ENCODE measurements at places on chromosomes 16 and 17.

DNA sequence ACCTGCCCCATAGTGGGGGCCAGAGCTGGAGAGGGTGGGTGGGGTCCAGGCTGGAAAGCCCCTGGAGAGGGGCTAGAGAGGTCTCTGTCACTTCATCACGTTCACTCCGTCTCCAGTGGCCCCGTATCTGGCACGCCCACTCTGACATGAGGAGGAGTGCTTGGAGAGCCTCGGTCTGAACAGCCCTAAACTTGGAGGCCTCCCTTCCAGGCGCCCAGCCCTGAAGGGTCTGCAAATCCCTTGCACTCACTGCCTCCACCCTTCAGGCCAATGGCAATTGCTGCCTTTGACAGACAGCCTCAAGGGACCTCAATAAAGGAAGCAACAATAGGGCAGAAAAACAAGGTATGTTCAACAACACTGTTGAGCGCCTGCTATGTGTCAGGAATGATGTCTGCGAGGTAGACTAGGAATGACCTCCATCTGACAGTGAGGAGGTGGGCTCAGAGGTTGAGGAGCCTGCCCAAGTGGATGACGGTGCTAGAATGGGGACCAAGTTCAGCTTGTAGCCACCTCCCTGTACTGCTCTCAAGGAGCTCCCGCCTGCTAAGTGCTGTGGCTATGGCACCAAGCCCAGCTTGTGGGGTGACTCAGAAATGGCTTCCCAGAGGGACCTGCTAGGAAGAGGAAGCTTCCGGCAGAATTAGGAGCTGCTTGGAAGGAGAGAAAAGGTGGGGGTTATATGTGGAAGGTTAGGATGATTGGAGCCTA lies 2.9 kb upstream of the EPX start:
- DNase-seq: peak; percentile 95

DNA sequence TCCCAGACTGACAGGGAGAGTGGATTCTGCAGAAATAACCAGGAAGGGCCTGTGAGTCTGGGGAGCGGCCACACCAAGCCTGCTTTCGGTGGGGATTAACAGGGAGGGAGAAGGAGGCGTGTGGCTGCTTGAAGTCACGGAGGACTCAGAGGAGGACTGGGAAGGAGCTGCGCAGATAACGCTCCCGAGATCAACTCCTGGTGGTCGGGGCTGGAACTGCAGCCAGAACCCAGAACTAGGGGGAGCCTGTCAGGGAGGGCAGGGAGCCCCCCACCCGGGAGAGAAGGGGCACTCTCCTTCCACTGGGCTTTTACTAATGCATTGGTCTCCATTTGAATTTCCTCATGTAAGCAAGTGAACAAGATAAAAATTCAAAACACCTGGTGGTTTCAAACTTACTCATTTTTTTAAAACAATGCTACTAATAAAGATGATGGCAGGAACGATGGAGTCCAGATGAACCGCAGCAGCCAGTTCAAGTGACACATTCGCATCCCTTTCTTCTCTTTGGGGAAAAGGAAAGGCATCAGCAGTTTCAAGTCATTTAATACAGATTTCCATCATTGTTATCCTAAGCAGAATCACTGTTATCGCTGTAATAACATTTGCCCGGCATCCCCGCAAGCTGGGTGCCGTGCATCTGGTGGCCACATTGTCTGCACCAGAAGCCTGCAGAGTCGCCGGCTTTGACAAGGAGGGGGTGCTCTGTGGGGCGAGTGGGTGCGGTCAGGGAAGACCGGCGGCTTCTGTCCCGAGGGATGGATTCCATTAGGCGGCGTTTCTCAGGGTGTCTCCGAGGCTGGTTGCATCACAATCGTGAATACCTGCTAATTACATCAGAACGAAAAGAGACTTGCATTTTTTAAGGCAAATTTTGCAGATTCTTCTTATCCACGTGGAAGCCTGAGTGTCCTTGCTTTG lies 183.0 kb downstream of the FOXL1 start:
- DNase-seq: peak; percentile 74

DNA sequence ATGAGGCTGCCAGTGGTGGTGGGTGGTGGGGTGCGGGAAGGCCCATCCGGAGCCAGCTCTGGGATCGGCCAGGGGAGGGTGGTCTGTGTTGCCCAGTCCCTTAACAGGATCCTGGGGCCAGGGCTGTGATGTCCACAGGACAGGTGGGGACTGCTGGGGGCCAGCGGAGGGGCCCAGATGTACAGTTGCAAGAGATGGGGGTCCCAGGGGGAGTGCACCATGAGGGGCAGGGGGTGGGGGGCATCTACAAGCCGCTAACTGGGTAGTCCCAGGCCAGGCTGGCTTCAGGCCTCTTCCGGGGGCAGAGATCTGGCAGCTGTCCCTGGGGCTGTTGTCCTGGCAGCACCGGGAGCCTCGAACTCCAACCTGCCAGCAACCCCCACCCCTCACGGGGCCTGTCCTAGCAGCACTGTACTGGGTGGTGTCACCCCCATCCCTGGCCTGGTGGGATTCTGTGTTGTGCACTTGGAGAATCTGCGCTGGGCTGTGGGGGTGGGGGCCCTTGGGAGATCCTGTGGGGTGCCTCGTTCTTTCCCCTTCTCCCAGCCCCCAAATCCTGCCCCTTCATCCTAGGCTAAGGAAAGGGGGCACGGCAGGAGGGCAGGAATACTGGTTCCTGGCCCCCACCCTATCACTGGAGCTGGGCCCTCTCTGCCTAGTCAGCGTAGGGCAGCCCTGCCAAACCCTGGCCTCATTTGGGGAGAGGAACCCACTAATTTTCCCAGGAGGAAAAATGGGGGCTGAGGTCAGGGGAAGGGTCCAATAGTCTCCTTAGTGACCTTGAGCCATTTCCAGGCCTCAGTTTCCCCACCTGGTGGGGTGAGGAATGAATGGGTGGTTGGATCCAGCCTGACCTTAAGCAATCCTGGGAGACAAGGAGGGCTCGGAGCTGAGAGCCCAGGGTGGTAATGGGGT lies 1.4 kb downstream of the MTSS2 start:
- no peak for DNase-seq

- DNase-seq: no peak
Observed at GRCh38 chr17:73290399-73291259, 21.2 kb downstream of the CDC42EP4 start.

DNA sequence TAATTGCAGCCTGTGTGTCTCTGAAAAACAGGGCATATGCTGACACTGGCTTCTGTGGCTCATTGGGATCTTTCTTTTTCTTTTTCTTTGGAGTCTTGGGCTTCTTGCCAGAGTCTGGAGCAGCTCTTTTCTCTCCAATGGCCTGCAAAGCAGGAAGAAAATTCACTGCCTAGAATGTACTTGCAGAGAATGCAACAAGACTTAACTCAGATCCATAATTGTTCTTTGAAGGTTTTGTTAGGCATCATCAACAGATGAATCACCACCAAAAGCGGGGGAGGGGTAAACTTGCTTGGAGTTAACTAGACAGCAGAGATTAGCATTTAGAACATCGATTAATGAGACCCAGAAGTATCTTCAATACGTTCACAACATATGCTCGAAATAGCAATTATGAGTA lies 100.9 kb downstream of the TOX3 start:
- no peak for DNase-seq

DNA sequence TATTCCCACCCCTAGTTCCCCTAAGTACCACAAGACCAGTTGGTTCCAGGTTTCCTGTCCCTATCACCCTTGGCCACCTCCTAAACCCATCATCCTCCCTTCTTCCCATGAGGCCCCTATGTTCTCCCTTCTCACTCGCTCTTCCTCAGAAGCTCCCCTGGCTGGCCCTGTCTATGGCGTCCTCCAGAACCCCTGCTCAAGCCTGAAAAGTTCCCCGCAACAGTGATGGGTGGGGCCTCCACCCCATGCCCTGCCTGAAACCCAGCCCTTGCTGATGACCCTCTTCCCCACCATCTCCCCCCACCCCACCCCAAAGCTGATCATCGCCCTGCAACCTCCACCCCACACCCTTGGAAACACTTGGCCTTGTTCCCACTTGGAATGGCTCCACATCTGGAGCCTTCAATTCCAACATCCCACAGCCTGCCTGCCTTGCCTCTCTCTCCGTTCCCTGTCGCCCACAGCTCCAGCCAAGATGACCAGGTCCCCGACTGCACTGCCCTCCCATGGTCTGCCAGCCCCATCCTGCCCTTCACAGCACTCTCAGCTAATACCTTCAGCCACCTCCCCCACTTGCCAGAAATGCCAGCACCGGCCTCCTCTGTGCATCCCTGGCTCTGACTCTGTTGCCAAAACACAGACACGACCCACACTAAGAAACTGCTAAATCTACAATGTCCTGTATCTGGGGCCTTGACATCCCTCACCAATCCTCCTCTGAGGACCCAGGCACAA lies 10.5 kb downstream of the OSBPL7 start:
- no peak for DNase-seq

GRCh38 chr17:2903193-2903974 lies 107.1 kb downstream of the RAP1GAP2 start:
- no peak for DNase-seq

- DNase-seq: no peak
Observed at GRCh38 chr16:78675312-78675711, 575.9 kb downstream of the WWOX start.

GRCh38 chr16:1036726-1037393 lies 35.7 kb upstream of the SSTR5 start:
- peak; percentile 83 for DNase-seq

DNA sequence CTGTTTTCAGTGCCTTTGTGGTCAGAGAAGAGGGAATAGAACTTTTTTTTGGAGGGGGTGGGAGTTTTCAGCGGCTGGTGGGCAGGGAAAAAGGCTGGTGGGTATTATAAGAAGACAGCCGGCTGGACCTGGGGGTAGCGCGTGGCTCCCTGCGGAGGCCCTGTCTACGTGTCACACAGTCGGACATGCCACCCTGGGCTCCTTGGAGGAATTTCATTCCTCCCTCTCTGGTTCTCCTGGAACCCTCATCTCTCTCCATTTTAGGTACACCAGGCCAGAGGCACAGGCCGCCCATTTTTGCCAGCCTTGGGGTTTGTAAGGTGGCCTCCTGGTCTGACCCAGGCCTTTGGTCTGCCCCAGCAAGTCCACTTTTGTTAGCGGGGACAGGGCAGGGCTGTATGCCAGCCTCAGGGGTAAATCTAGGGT lies 908 bp downstream of the FKBP10 start:
- no peak for DNase-seq

DNA sequence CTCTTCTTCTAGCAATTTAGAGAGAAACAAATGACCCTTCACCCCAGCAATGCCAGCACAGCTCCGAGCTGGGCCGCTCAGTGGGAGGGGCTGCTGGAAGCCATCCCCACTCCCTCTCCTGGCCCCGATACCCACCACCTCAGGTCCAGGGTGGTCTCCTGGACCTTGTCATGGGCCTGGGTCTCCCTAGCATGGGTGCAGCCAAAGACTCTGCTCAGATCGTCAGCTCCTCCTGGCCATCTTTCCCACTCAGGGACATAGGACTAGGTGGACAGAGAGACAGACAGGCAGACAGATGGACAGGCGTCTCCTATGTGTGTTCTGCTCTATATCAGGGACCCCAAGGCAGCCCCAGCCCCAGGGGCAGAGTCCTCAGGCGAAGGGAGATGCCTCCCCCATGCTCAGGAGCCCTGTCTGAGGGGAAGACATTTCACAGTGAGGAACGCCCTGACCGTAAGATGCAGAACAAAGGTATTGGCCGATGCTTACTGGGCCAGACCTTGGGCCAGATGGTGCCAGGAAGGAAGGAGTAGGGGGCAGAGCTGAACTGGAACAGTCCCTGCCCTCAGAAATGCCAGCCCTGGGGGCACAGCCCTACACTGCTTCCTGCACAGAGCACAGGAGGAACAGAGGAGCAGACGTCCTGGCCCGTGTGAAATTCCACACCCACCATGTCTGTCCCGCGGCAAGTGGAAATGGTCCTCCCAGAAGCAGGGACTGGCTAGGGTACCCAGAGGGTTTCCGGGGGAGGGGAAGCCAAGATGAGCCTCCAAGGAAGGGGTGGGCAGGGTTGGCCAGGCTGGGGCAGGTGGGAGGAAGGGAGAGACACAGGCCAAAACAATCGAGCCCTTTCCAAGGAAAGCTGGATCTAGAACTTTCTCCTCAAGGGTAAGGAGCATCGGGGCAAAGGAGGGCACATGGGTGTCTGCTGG lies 13.0 kb downstream of the PITPNM3 start:
- no peak for DNase-seq

- DNase-seq: no peak
Observed at GRCh38 chr17:76026714-76027158, 370 bp downstream of the EVPL start.

GRCh38 chr17:7130621-7131422 lies 16.2 kb upstream of the ASGR2 start:
- no peak for DNase-seq

DNA sequence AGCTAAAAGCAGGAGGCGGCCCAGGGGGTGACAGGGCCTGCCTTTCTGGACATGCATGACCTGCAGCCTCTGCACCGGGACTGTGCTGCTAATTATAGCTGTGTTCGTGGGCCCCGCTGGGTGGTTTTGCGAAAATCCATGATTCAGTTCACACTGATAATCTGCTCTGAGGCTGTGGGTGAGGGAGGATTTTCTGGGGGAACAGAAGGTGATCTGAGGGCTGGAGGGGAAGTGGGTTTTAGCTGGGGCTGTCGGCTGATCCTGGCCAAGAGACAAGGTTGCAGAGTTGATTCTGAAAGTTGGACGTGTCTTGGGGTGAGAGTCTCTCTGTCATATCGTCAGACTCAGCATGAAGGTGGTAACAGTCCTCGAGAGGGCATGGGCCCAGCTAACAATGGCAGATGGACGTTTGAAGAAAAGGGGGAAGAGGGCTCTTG lies 187.5 kb upstream of the ZNF469 start:
- no peak for DNase-seq

GRCh38 chr16:50643192-50643591 lies 37.9 kb downstream of the SNX20 start:
- DNase-seq: no peak

DNA sequence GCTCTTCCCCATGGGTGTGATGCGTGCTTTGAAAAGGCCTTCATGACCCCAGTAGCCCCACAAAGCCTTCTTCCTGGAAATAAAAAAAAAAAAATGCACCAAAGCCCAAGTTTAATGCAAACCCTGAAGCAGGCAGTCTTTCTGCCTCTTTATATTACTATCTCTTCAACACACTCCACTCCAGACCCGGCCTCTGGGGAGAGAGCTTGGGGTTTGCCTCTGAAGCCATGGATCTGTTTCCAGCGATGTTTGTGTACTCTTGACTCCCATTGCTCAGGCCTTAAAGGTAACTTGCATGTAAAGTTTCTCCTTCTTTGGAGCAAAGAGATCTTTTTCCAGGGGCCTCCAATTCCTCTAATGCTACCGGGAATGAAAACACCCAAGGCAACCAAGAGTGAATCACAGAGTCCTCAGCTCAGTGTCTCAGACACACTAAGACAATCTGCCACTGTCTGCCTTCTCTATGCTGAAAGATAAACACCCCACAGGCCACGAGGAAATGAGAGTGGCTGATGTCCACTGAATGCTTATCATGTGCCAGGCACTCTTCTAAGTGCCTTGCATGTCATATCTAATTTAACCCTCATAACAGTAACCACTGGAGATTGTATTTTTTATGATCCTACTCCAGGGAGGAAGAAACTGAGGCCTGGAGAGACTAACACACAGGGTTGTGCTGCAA lies 56.4 kb upstream of the AKTIP start:
- no peak for DNase-seq

GRCh38 chr17:349666-350065 lies 2.9 kb downstream of the RPH3AL start:
- no peak for DNase-seq

- DNase-seq: no peak
Observed at GRCh38 chr17:49162866-49163265, 30.3 kb downstream of the B4GALNT2 start.

All from A172 (cell line).